ENCODE measurements at places on chromosomes 7 and 10.

DNA sequence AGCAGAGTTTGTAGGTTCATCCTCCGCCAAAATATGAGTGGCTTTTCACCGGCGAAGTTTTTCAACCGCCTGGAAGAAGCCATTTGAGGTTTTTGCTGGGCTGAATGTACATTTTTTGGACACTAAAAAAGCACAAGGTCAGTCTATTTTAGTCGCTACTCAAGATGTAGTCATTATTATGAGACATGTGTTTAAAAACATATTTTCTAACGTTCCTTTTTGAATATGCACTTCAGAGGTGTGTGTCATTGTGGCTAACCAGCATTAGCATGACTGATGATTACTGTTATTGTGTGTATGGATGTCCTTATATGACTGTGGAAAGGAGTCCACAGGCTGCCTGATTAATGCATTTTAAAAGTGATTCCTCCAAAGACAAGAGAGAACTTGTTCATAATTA, 605.4 kb downstream of the INHBA start:
- H3K27me3 ChIP-seq: no peaks in the 10 kb centered on the region
- H3K36me3 ChIP-seq: no peaks in the 10 kb centered on the region

DNA sequence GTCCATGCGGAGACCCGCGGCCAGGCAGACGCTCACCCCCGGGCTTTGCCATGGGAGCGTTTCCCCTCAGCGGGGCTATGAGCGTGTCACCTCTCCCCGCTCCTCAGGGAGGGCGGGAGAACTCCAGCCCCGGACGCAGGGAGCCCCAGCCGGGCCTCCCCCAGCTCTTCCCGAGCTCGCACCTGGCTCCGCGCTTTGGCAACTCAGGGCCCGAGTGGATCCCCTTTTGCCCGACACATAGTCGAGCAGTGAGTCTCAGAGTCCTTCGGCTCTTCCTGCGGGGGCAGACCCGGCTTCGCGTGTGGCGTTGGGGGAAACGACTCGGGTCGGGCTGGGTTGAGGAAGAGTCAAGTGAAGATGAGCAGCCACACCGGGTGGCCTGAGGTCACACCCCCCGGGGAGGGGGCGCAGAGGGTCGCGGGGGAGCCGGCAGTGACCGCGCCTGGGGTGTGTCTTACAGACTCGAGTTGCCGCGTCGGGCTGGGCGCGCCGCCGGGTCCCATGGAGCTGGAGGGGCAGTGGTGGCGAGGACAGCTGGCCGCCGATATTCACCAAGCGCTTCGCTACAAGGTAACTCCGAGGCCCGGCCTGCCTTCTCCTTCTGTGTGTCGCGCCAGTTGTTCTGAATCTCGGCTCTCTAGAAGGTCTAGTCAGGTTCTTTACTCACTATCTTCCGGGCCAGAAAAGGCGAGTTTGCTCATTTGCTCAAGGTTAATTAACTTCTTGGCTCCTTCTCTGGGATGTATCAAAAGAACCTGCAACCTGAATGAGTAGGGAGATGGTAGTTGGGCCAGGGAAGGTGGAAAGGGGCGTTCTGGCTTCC, 721 bp downstream of the CCNJ start:
- peak overlapping the region; percentile 97 for H3K4me3 ChIP-seq
- no peaks in the 10 kb centered on the region for H3K27me3 ChIP-seq
- H3K27ac ChIP-seq: peak overlapping the region; percentile 84
- H3K36me3 ChIP-seq: peaks cover 3% of the 10 kb centered on the region

DNA sequence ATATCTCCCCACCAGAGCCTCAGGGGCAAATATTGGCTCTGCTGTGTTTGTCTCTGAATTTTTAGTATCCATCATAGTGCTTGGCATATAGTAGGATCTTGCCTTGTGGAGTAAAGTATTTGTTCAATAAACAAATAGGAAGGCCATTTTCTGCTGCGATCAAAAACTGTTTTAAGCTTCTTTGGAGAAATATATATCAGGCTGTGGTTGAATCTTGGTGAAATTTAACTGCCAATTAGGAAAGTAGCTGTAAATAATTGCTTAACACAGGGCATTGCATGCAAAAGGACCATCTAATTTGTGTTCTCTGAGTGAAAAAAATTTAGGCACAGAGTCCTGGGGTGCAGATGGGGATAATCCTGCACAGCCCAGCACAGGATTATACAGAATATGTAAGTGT, 15.1 kb downstream of the VCL start:
- peaks cover 54% of the 10 kb centered on the region for H3K4me1 ChIP-seq
- no peak overlapping the region for H3K4me3 ChIP-seq
- no peaks in the 10 kb centered on the region for H3K36me3 ChIP-seq
- no peaks in the 10 kb centered on the region for H3K27me3 ChIP-seq
- DNase-seq: no peak

DNA sequence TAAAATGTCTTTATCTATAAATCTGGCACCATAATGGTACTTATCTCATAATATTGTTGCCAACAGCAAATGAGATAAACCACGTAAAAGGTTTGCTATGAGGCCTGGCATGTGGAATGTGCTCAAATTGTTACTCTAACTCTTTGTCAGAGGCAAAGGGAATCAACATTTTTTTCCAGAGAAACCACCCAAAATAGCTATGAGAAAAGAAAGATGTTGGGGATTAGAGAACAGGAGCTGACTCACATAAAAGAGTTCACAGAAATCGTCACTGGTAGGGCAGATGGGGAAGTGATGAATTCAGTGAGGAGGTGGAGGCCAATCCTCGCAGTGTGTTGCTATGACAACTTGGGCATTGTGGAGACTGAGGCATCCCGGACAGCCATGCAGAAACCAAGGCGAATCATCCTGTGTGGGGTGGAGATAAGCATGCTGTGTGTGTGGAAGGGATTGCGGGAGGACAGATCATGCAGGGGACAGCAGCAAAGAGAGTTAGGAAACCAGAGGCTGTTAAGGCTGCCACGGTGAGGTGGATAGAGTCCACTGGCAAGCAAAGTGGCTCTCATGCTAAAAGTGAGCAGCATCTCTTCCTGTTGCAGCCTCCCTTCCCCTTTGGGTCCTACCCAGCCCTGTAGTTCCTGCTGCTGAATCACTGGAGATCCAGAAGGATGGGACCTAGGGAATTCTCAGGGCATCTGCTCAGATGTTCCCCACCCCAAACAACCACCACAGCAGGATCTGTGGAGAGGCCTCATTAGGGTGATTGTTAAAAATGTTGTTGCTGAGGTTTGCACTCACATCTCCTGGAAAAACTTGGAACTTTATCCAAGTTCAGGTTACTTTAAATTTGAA, 103.9 kb downstream of the CUBN start:
- no peak for DNase-seq
- H3K4me3 ChIP-seq: peak overlapping the region; percentile 49
- peak overlapping the region; percentile 90 for H3K27ac ChIP-seq
- no peaks in the 10 kb centered on the region for H3K27me3 ChIP-seq

DNA sequence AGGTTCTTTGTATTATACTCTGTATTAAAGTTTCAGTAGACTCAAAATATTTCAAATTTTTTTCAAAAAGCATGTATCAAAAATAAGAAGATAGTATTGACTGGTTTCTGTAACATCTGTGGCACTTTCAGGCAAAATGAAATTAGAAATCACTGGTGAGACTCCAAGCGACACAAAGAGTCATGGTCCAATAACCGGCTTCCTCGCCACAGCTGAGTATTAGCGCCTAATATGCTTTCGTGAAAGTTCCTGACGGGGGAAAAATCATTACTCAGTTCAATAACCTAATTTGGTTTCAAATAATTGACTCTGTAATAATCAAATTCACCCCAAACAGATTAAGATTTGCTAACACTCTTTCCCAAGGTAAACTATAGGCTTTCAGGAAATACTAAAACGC, 13.4 kb downstream of the TMEM209 start:
- no peaks in the 10 kb centered on the region for H3K27me3 ChIP-seq
- no peak overlapping the region for H3K27ac ChIP-seq
- H3K36me3 ChIP-seq: peaks cover 18% of the 10 kb centered on the region
- H3K4me1 ChIP-seq: peaks cover 9% of the 10 kb centered on the region
- H3K4me3 ChIP-seq: no peak overlapping the region

- no peak overlapping the region for H3K27ac ChIP-seq
- no peak for DNase-seq
- H3K4me3 ChIP-seq: no peak overlapping the region
- peaks cover 2% of the 10 kb centered on the region for H3K4me1 ChIP-seq
- H3K36me3 ChIP-seq: no peaks in the 10 kb centered on the region
Observed at GRCh38 chr10:127875449-127875765, 17.3 kb downstream of the CLRN3 start.

DNA sequence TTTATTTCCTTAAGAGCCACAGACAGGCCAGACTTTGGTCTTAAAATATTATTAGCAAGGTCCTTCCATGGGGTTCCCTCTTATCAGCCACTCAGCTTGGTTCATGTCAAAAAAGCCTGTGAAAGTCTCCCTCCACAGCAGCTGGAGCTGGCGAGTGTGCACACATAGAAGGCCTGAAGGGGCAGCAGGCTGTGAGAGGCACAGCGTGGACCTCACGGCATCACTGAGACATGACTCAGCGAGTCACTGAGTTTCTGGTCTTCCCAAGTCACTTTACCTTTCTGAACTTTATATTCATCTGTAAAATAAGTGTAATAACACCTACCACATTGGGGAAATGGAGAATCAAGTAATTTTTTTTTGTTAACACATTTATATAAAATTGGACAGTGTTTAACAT, 8.7 kb downstream of the TAF3 start:
- H3K27me3 ChIP-seq: no peaks in the 10 kb centered on the region
- H3K36me3 ChIP-seq: peaks cover 22% of the 10 kb centered on the region
- DNase-seq: no peak
- no peak overlapping the region for H3K27ac ChIP-seq

- peaks cover 30% of the 10 kb centered on the region for H3K36me3 ChIP-seq
- DNase-seq: no peak
- peak overlapping the region; percentile 40 for H3K4me3 ChIP-seq
- H3K4me1 ChIP-seq: peaks cover 60% of the 10 kb centered on the region
- H3K27ac ChIP-seq: peak overlapping the region; percentile 78
Observed at GRCh38 chr10:11204351-11204942, 186.8 kb downstream of the CELF2 start.

GRCh38 chr7:143023047-143023446, 3.9 kb downstream of the OR9A2 start:
- H3K36me3 ChIP-seq: no peaks in the 10 kb centered on the region
- H3K4me1 ChIP-seq: no peaks in the 10 kb centered on the region
- no peak overlapping the region for H3K4me3 ChIP-seq
- peaks cover 6% of the 10 kb centered on the region for H3K27me3 ChIP-seq

GRCh38 chr7:152869041-152869676, 109.6 kb downstream of the ACTR3B start:
- H3K4me1 ChIP-seq: peaks cover 3% of the 10 kb centered on the region
- DNase-seq: no peak
- H3K27ac ChIP-seq: no peak overlapping the region
- H3K27me3 ChIP-seq: no peaks in the 10 kb centered on the region
- peaks cover 16% of the 10 kb centered on the region for H3K36me3 ChIP-seq
- H3K4me3 ChIP-seq: no peak overlapping the region

DNA sequence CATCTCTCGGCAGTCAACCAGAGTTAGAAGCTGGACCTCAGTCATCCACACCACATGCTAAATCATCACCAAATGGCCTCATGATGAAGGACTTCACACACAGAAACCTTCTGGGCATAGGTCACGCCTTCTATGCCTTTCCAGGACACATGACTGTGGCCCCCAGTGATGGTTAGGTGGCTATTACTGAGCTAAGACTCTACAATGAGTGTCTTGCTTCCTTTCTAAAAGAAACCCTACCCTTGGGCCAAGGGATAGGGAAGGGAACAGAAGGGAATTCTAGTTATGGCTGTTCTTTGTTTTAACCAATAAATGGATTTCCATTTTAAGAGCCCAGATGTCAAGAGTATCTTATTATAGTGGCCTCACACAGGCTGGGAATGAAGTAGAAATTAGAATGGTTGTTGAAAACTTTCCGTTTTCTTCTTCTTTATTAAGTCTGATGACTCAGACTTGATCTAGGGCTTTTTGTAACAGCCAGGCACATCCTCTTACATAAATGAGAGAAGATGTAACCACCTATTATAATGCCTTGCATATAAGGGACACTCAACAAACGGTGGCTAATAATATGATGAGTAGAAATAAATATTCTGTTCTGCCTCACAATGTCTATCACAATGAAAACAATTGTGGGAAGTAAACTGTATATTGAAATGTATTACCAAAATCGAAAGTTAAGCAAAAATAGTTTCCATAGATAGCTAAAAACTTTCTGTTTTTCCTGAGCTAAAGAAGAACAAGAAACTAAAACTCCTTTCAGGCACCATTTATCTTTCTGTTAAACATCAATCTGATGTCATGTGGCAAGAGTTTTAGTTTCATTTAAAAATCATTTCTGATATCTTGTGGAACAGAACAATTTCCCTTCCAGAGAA, 62.5 kb upstream of the TOMM7 start:
- peak overlapping the region; percentile 47 for H3K27ac ChIP-seq
- H3K4me1 ChIP-seq: peaks cover 13% of the 10 kb centered on the region
- DNase-seq: no peak
- H3K36me3 ChIP-seq: no peaks in the 10 kb centered on the region

GRCh38 chr7:24788961-24789576, 31.8 kb upstream of the GSDME start:
- peaks cover 2% of the 10 kb centered on the region for H3K36me3 ChIP-seq
- no peak for DNase-seq
- H3K4me1 ChIP-seq: peaks cover 4% of the 10 kb centered on the region
- H3K4me3 ChIP-seq: no peak overlapping the region

DNA sequence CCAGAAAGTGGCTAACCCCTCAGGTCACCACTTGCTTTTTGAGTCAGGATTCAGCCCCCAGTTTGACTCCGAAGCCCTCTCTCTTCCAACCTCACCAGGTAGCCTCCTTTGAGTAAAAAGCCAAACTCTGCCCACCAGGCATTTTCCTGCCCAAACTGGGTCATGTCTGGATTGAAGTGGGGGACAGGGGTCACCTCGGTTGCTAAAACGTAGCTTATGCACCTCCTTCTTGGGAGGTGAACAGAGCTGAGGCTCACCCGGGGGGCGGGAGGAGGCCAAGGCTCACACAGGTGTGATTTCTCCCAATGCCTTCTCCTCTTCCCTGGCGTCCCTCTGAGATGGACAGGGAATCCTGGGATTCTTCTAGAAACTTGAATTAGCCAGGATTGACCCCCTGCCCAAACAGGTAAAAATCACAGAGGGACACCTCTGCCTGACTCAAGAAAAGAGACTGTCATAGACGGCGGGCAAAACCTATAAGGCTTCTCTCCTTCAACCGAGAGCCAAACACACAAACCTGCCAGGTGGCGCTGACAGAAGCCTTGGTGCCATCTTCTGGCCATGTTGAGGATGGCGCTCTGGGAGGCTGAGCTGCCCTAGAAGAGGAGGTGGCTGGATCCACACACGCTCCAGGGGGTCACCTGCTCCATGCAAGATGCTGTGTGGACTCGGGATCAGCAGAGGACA, 51.6 kb downstream of the PRLHR start:
- H3K27me3 ChIP-seq: peaks cover 39% of the 10 kb centered on the region
- DNase-seq: peak; percentile 43
- no peaks in the 10 kb centered on the region for H3K36me3 ChIP-seq
- H3K4me1 ChIP-seq: peaks cover 5% of the 10 kb centered on the region

DNA sequence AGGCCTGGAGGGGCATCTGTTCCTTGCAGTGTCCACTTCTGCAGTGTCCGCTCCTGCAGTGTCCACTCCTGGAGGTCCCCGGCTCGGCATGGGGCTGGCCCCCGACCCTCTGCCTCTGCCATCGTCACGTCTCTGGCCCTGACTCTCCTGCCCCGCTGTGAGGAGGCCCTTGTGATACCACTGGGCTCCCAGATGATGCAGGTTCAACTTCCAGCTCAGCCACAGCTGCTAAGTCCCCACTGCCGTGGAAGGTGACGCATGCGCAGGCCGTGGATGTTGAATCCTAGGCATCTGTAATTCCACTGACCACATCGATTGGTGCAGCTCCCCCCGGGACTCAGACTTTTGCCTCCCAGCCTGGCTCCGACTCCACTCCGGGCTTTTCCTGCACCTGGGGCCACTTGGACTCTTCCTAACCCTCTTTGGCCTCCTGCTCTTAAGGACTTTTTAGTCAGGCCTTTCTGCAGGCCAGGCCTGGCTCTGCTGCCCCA, 95.1 kb downstream of the GLRX3 start:
- no peaks in the 10 kb centered on the region for H3K27me3 ChIP-seq
- peaks cover 17% of the 10 kb centered on the region for H3K36me3 ChIP-seq
- no peaks in the 10 kb centered on the region for H3K4me1 ChIP-seq
